AG10803 (cell line): ENCODE measurements at places on chromosomes 11 and 22.
A peak's percentile ranks its signal among the peaks of the same experiment; 100 is the strongest.

DNA sequence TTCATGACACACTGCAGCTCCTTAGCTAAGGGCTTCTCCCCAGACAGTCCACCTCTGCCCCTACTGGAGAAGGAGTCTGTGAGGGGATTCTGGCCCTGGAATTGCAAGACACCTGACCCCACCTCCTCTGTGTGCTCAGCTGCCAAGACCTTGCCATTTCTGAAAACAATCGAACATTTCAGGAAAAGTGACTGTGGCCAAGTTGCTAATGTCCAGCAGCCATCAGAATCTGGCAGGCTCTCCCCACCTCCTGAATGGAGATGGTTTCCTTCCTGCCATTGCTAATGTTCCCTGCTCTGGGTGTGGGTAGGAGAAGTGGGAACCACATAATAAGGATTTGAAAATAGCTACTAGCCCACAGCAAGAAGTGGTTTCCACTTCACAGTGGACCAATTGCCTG, 127.2 kb upstream of the ALX4 start:
- DNase-seq: no peak

- no peak for DNase-seq
These were observed 2.0 kb downstream of the LRRC74B start for GRCh38 chr22:21047730-21048129.

DNA sequence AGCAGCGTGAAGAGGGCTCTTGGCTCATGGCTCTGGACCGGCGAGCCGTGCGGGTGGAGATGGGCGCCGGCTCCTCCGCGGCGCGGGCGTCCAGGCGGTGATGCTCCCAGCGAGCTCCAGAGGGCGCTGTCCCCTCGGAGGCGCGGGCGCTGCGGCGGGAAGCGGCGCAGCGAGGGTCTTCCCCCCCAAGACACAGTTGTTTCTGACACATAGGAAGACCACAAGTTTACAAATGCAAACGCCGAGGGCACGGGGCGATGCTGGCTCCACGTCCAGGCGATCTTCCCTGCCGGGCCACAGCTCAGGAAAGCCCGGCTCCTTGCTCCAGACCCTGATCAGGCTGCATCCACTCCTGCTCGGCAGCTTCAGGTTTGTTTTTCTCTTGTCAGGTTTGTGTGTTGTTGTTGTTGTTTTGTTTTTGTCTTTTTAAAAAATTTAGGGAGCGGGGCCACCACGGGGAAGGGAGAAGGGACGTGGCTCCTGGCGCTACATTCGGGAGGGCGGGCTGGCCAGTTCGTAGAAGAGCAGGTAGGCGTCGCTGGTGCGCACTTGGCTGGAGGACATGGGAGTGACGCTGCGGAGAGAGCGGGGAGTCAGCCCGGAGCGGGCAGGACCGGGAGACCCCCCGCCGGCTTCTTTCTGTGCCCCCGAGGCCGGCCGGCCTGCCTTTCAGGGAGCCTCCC, 10.0 kb upstream of the MFRP start:
- peak; percentile 65 for DNase-seq

DNA sequence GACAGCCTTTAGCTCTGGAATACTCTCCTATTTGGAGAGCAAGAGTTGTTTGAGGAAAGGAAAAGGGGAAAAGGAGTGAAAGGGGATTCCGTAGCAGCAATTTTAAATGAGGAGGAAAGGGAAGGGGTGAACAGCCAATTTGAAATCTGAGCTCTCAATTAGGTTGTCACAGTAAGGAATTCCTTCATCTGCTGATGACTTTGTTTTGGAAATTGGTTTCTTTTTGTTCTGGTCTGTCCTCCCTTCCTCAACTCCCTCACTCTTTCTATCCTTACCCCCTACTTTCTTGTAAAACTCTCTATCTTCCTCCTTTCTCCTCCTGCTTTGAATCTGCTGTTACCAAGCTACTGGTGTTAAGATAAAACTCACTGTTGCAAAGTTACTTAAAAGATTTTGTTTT, 1155.6 kb downstream of the DLG2 start:
- no peak for DNase-seq

DNA sequence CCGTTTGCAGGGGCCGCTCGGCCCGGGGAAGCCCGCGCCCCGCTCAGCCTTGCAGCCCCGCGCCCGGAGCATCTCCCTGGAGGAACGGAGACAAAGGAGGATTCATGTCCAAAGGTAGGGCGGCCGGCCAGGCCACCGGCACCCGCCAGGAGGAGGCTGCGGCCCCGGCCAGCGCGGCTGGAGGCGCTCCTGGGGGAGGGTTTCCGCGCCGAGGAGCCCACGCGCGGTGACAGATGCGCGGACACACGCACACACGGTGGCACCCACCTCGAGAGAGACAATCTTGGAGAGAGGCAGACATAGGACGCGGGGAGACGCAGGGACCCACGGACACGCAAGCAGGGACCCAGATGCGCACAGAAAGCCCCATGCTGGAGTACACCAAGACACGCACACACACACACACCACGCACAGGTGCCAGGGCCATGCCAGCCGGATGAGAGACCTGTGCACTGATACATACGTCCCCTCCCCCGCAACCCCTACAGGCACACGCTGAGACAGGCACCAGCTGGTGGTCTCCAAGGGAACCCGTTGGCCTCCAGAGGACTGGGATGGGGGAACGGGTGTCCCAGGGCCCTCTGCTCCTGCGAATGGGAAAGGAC, 7.8 kb downstream of the SEPTIN3 start:
- no peak for DNase-seq

DNA sequence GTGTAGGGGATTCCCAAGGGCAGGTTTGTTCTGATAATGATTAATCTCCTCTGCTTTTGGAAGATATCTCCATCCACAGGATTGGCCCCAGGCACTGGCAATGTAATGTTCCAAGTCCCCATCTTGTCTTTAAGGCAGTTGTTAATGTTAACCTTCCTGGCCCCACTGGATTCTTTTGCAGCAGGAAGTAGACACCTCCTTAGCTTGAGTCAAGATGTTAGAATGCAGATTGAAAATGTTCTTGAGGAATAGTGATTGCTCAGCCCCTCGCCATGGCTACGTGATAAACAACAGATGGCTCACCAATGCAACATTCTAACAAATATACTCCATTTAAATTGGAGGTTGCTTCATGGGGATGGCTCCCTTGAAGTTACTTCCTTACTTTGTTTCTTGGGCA, 7.3 kb downstream of the HEPHL1 start:
- peak; percentile 45 for DNase-seq

DNA sequence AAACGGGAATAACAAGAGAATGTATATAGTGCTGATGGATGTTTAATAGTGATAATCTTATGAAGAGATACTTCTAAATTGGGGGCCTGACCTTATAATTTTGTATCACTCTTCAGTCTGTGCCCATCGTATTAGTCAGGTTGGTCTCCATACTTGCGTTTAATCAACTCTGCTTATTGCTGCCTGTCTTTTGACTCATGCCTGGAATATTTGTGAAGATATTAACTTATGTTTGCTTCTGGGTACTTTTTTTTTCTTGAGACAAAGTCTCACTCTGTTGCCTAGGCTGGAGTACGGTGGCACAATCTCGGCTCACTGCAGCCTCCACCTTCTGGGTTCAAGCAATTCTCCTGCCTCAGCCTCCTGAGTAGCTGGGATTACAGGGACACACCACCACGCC, 24.0 kb downstream of the TMEM135 start:
- DNase-seq: no peak

DNA sequence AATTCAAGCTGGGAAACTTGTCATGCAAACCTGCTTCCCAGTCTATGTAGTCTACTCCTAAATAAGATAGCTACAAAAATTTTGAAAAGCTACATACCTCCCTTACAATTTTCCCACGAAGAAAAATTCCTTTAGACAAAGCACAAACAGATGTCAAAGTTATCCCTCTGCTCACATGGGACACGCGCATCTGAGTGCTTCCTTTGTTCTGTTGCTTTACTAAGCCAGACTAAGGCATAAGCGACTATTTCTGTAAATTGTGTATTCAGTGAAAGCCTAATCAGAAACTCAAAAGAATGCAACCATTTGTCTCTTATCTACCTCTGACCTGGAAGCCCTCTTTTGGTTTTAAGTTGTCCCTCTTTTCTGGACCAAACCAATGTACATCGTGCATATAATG, 583.7 kb upstream of the B3GAT1 start:
- peak; percentile 1 for DNase-seq

DNA sequence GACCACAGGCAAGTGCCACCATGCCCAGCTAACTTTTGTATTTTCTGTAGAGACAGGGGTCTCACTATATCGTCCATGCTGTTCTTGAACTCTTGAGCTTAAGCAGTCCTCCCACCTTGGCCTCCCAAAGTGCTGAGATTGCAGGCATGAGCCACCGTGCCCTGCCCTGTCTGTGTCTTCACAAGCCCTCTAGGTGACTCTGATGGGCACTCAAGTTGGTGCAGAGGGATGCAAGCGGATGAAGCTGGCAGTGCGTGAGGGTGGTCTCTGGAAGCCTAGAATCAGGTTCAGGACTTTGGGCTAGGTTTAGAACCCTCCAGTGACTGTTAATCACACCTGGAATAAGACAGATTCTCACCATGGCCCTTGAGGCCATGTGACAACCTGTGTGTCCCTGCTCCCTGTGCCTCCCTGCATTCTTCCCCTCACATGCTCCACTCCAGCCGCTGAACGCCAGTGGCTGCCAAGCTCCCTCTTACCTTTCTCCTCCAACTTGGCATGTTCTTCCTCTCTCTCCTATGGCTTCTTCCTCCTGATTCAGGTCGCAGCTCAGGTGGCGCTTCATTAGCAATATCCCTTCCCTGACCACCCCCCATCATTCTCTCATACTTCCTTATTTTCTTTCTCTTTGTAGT, 242.3 kb upstream of the TBCEL start:
- no peak for DNase-seq

GRCh38 chr11:68164437-68164836, 43.2 kb upstream of the CHKA start:
- DNase-seq: peak; percentile 24

- DNase-seq: peak; percentile 66
These were observed 731 bp downstream of the GSTP1 start for GRCh38 chr11:67584205-67584880.

DNA sequence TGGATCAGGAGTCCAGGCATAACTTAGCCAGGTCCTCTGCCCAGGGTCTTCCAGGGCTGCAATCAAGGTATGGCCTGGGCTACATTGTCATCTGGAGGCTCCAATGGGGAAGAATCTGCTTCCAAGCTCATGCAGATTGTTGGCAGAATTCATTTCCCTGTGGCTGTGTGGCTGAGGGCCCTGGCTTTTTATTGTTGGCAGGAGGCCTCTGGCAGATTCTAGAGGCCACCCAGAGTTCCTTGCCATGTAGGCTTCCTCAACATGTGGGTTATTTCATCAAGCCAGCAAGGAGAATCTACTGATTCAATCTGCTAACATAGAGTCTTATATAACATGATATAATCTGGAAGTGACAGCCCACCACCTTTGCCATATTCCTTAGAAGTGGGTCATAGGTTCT, 16.4 kb upstream of the EP300 start:
- DNase-seq: peak; percentile 25

GRCh38 chr22:35739076-35739930, 21.6 kb downstream of the APOL5 start:
- DNase-seq: no peak

- DNase-seq: no peak
These were observed 33.4 kb downstream of the GRAMD4 start for GRCh38 chr22:46653596-46653995.

DNA sequence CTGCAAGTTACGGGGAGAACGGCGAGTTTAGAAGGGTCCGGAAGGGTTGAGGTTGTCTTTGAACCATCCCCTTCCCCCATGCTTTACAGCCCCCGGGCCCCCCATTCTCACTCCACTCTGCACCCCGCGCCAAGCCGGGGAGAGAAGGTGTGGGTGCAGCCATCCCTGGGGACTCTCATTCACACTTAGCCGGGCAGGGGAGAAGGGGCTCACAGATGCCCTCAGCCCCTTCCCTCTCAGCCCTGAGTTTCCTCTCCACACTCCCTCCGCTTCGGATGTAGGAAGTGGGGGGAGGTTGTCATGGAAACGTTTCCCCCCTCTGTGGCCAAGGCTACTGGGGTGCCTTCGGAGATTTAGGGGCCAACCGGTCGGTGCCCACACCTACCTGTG, 334 bp downstream of the CADM1 start:
- no peak for DNase-seq

DNA sequence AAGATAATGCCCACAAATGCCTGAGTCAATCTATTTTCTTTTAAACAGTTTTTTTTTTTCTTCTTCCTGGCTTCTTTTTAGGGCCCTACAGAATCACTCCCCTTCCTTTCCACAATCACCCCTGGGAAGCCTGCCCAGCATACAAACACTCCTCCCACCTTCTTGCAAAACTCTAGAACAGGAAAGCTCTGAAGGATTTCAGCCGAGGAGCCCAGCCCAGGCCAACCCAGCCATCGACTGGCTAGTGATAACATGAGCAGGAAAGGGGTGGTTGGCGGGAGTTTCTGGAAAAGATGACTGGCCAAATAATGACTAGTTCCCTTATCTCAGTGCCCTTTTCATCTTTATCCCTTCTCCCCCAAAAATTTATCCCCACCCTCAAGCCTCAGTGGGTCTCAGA, 68.2 kb downstream of the USP35 start:
- peak; percentile 85 for DNase-seq

DNA sequence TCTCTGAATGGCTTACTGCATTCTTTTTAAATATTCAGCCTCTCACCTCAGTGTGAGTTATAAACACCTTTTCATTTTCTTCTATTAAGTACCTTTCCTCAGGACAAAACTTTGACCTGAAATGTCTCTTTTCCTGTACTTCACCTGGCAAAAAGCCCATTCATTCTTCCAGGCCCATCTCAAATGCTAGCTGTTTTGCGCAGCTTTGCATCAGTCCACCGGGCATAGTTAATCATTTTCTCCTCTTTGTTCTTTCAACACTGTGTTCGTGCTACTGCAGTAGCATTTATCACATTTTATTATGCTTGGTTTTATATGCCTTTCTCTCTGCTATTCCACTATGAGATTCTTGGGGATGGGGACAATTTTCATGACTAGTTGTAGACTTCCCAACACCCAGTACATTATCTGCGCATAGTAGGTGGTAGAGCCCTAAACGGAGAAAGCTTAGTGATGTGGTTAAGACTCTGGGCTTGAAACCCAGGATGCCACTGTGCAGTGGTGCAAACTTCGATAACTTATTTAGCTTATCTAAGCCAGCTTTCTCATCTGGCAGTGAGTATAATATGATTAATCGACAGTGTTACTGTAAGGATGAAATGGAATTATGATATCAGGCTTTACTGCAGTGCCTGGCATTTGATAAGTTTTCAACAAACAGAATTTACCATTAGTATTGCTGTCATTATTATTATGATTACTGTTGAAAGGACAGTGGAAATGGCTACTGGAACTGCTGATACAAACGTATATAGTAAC, 695.7 kb downstream of the NELL1 start:
- no peak for DNase-seq

GRCh38 chr11:117392001-117392690, 64.5 kb downstream of the CEP164 start:
- DNase-seq: no peak
